ENCODE measurements at places on chromosomes 2 and 18.

- no peak for DNase-seq
These were observed 49.3 kb upstream of the ANKRD44 start for GRCh38 chr2:197359859-197360258.

- DNase-seq, result no peak
These were observed 358.3 kb downstream of the CELF4 start for GRCh38 chr18:37207343-37207742.

DNA sequence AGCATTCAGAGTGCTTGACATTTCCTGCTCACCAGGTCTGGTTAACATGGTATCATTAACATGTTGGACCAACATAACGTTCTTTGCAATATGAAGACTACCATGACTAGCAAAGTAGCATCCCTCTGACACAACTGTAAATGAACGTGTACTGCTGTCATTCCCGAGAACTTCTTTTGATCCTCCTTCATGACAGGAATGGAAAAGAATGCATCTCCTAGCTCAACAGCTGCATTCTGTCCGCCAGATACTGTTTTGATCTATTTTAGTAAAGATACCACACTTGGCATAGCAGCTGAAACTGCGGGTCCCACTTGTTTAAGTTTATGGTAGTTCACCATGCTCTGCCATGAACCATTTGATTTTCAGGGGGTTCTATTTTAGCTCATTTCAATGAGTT is 144.2 kb upstream of the PARD3B start:
- no peak for DNase-seq

DNA sequence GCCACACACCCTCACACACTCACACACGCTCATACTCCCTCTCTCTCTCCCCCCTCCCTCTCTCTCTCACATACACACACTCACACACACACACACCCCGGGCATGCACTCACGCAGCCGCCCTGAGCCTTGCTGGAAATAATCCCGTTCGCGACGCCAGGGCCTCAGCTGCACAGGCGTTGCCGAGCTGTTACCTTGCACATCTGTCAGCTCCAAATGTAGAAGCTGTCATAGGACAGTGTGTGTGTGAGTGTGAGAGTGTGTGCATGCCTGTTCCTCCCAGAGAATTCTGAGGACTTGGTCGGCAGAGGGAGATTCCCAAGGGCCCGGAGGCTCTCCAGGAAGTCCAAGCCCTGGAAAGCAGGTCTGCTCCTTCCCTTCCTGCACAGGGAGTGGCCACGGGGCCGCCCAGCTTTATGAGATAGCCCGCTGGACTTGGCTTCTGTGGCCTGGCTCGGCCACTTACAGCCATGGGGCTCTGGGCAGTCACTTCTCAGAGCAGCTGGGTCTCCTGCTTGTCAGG is 8.6 kb downstream of the SPR start:
- no peak for DNase-seq

GRCh38 chr2:176734868-176735267 is 465.6 kb downstream of the MTX2 start:
- no peak for DNase-seq

- no peak for DNase-seq
These were observed 822 bp downstream of the UBE2E3 start for GRCh38 chr2:180980943-180981911.

DNA sequence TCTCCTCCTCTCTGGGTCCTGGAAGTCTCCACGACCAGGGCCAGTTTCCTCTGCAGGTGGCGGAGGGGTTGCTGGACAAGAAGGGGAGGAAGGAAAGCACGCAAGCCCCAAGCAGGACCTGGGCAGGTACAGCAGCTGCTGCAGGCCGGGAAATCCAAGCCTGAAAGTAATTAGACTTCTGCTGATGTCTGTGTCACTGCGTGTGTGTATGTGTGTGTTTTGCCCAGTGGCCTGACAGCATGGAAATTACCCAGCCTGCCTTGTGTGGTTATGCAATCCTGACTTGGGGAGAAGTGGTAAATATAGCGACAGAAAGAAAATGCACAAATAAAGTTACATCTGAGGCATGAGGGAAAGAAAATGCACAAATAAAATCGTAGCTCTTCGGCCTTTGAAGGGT is 121.8 kb upstream of the ZBTB14 start:
- DNase-seq, result no peak

- DNase-seq, result no peak
These were observed 6.8 kb downstream of the BIRC6 start for GRCh38 chr2:32363597-32363996.

DNA sequence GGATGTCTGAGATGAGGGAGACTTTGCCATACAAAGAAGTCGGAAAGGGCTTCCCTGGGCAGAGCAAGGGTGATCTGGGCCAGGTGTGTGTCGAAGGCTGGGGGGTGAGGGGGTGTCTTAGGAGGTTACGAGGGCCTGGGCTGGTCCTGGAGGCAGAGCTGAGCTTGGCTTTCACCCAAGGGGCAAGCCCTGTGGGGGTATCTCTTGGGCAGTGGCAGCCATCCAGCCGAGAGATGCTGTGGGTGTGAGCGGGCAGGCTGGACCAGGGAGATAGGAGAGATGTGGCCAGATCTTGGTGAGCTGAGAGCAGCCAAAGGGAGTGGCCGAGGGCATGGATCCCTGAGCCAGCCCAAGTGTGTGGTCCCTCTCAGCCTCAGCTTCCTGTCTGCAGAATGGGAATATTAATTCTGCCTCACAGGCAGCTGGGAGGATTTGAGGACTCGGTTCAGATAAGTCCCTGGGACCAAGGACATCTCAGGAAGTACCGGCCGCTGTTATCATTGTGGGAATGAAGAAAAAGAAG is 33.0 kb downstream of the MAL start:
- no peak for DNase-seq

GRCh38 chr2:162422894-162423293 is 79.0 kb downstream of the GCA start:
- DNase-seq, result no peak

DNA sequence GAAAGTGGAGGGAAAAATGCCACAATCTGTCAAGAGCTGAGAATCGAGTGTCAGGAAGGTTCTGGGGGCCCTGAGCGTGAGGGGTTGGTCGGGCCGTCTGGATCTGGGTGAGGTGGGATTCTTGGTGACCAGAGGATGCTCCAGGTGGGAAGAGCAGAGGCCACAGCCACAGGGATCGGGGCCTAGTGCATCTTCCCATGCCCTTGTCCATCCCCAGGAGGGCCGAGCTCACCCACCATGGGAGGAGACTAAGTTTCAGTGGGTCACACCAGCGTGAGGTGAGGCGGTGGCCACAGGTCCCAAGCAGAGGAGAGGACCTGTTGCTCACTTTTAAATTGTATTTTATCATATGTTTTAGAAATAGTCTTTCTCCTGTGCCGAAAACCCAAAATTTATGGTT is 70.0 kb downstream of the TMEM18 start:
- DNase-seq, result no peak

- DNase-seq, result no peak
These were observed 27.8 kb downstream of the USP40 start for GRCh38 chr2:233538741-233539140.

DNA sequence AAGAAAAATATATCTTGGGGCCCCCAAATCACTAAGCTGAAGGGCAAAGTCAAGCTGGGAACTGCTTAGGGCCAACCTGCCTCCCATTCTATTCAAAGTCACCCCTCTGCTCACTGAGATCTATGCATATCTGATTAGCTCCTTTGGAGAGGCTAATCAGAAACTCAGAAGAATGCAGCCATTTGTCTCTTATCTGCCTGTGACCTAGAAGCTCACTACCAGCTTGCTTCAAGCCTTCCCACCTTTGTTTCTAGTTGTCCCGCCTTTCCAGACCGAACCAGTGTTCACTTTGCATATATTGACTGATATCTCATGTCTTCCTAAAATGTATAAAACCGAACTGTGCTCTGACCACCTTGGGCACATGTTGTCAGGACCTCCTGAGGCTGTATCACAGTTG is 479.4 kb downstream of the METTL4 start:
- no peak for DNase-seq

- DNase-seq, result no peak
These were observed 194.9 kb upstream of the HAAO start for GRCh38 chr2:42987112-42987922.

DNA sequence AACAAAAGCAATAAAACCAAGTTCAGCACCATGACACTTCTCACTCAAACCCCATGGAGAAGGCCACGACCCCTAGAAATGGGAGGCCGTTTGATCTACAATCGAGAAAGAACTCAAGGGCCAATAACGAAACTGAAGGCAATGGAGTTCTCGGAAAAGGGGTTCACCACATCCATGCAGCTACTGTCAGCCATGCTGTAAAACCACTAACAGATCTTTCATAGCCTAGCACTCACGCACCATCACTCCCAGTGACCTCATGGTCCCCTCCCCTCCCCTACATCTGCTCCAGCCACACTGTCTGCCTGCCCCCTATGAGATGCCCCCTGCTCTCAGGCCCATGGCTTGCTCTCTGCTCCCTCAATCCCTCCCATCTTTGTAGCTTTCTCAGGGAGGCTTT is 135.3 kb downstream of the TMEM163 start:
- DNase-seq, result no peak

DNA sequence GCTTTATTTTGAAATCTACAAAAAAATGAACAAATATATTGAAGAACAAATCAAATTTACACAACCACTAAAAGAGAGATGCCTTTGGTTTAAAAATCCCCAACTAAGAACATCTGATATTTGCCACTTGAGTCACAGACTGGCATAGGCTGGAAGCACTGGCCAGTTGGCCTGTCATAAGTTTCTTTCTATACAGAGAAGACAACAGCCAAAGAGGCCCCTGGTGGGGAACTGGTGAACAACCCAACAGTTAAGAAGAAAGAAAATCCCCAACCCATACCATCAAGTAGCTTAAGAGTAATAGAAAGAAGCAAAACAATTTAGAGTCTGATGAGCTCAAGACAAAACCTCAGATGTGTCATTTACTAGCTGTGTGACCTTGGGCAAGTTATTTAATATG is 45.5 kb downstream of the OSR1 start:
- no peak for DNase-seq

DNA sequence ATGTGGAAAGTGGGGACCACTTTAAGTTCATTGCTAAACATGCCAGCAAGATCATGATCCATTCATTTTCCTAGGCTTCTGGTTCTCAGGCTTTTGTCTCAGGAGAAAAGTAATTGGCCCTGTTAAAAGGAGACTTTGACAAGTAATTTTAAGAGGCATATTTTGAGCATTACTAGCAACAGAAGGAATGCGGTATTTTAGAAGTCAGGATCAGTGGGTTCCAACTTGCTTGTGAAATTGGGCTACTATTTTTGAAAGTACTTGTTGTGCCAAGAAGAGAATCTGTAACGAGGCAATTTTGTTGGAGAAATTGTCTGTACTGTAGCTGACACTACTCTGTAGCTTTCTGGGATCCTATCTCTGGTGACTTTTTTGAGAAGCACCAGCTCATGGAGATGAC is 59.4 kb downstream of the CERS6 start:
- no peak for DNase-seq

- DNase-seq, result no peak
These were observed 9.0 kb upstream of the ATP8B1 start for GRCh38 chr18:57812126-57812477.

DNA sequence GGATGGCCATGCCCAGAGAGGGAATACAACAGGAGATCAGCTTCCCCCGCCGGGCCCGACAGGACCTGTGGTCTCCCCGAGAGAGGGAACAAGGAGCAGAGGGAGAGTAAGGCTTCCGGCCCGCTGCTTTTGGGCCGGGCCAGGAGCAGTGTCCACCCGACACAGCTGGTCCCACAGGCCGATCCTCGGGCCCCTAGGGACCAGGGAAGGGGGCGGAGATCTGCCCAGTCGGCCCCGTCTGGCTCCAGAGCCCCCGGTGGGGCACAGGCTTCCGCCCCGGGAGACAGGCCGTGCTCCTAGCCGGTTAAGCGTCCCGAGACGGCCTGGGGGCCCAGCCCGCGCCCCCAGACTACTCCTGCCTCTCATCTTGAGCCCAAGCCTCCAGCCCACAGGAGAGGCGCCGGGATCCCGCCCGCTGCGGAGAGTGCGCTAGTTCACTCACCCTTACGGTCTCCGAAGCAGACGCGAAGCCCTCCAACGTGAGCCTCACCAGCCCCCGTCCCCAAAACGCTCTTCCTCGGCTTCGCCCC is at the start of gene MCFD2:
Gene MCFD2, minus strand, starts transcription at position 526 of the 530 bp plus-strand sequence. CDS start 6,635 bp downstream, outside the sequence.
- DNase-seq, result no peak

DNA sequence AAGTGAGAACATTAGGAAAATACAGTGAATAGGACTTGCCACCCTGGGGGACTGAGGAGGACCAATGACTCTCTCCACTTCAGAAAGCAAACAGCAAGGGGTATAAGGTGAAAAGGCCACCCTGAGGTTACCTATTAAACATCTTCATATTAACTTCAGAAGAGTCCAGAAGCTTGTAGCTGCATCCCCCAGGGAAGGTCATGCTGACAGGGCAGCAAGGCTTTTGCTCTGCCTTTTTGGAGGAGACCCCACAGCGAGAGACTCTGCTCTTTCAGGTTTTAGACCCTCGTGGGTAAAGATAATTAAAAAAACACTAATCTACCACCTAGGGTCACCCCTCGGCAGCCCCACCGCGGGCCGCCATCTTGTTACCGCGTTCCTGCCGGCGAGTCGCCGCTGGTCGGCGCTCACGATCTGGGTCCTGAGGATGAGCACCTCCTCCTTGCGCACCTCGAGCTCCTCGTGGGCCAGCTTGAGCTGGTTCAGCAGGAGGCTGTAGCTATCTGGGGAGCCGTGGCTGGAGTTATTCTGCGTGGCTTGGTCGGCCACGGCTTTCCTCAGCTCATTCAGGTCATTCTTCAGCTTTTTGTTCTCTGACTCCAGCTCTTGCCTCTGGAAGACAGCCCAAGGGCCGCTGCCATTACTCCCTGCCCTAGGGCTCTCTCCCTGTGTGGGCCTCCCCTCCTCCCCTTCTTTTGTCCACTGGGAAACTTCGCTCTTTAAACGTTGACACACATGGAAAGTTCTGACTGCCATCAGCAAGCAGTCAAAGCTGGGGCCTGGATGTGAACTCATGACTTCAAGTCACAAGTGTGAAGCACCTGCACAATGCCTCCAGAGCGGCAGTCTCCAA is 50.7 kb upstream of the ACAA2 start:
- no peak for DNase-seq

DNA sequence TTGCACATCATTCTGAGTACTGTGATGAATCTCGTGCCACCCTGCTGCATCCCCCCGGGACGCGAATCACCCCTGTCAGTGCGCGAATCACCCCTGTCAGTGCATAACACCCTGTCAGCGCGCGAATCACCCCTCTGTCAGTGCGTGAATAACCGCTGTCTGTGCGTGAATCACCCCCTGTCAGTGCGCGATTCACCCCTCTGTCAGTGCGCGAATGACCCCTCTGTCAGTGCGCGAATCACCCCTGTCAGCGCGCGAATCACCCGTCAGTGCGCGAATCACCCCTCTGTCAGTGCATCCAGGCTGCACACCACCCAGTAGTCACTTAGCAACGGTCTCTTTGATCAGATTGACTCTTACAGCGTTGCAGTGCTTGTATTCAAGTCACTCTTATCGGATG is 134.4 kb upstream of the TPO start:
- no peak for DNase-seq

Measured in KG1 (cell line).